NAMALWA (cell line): ENCODE measurements at places on chromosomes 7 and 10.

- no peak for DNase-seq
These were observed 135.7 kb downstream of the MAGI2 start for GRCh38 chr7:79317728-79318127.

DNA sequence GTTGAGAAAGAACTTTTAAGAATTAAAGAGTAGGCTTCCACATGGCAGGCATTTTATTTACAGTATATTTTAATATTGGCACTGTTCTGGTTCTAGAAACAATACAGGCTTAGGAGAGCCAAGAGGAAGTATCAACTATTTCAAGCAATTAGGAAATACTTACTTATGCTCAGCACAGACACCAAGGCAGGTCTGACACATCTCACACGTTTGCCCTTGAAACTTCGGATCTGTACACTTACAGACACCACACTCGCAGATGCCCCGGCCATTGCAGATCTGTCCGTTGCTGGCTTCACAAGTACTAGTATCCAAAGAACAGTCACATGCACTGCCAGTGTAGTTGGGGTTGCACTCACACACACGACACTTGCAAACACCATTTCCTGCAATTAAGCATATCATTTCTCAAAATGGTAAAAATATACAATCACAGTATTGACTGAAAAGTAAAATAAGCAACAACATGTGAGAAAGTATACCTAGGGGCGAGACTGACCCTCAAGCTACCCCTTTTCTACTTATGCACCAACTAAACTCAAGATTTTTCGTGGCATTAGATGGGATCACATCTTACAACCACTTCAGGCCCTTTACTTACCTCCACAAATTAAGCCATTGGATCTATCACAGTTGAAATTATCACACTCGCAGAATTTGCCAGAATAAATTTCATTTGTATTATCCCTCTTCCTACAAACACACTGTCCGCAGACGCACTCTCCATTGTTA lies 46.6 kb downstream of the ITGB1 start:
- DNase-seq = no peak

- no peak for DNase-seq
These were observed 2.1 kb upstream of the BNIP3 start for GRCh38 chr10:131983780-131984179.

DNA sequence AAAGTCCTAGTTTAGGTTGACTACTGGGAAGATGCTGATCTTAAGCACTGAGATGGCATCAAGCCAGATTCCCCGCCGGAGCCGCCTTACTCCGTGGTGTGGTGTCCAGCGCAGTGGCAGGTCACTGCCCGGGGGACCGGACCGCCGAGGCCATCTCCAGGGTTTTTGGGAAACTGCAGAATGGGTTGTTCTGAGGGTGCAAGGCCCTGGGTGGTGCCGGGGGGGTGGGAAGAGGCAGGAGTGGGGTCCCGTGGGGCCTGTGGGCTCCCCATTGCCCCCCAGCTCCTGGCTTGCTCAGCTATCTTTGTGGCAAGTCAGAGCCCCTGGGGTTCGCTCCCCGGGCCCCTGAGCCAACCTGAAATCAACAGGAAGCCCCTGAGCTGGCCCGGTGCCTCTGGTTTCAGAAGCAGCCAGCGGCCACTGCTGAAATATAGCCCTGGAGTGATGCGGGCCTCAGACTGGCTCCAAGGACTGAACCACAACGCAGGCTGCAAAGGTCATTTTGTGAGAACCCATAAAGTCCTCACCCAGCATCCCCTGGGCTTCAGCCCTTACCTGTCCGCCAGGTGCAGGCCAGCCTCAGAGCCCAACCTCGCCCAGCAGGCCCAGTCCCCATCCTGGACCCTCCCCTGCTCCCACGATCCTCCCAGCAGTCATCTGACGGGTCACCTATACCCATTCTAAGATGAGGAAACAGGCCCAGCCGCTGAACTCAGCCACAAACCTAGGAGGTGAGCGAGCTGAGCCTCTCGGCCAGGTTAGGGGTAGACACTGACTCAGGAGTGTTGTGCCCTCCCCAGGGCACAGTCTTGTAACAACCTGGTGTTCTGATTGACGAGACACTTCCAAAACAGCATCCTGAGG lies 102.7 kb downstream of the PDGFA start:
- DNase-seq = no peak

DNA sequence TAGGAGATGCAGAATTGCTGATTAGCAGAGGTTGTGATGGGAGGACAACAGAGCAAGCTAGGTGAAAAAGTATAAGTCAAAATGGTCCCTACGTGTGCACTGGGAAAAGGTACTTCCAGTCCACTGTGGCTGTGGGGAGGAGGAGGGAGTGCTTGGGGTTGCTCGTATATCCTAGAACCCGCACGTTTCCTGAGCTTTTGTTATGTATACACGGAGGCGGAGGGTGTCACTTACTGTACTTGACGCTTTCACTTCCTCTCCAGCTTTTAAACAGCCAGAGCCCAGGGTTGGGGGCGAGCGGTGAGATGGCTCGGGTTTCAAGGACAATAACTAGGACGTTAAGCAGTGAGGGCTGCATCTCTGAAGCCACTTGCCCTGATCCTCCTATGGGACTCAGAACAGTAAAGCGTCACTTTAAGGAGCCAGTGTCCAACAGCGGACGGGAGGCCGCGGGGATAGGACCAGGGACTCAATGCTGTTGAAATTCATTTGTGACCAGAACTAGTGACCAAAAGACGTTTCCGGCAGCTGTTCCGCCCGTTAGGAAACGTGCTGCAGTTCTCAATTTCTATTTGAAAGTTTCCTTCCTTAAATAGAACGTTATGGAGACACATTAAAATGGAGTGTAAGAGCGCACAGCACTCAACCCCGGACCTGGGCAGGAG lies 985 bp upstream of the ETV1 start:
- DNase-seq = peak; percentile 41

DNA sequence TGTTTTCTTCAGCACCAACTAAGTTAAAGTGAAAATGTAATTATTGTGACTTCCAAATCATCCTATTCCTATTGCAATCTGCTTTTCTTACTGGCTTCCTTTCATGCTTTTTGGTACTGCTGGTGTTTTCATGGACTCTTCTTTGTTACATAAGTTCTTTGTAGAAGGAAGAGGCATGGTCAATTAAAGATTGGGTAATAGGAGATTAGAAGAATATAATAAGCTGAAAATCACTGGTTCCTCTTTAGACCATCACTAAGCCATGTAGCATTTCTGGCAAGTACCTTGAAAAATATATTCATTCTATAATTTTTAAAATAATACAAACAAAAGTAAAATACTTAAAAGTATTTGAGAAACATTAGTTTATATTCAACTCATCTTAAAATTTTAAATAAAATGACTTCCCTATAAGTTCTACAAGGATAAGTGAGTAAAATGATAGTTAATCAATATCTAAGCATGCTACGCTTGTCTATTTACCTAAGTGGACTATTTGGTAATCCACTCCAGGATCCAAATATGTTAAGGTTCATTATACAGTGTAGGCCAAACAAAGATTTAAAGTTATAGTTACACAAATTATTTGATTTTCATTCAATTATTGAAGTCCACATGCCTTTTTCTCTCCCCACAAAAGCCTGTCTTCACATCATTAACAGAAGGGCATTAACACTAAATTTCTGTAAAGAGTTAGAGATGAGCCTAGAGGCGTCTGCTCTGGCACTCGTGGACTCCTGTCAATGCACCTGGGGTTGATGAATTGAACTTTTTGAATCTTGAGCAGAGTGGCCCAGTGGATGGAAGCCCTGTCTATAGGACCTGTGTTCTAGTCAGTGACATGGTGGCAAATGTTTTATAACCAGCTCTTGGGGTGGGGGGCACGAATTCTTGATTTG lies 408.1 kb downstream of the INHBA start:
- no peak for DNase-seq

- no peak for DNase-seq
These were observed 85.4 kb upstream of the AFAP1L2 start for GRCh38 chr10:114489521-114490310.

DNA sequence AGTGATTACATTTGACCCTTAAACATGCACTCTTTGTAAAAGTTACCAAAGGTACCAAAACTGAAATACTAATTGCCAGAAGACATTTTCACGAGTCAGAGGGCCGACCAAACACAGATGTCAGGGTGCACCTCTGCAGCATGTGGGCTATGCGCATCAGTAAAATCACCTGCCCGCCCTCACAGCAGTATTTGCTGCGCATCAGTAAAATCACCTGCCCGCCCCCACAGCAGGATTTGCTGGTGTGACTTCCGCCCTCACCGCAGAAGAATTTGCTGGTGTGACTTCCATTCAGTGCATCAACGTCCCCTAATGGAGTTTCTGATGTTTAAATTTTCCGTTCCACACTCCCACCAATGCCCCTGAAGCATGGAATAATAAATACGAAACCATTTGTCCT lies 202.9 kb downstream of the PTPRN2 start:
- DNase-seq = no peak
